ENCODE measurements at places on chromosomes 3 and 15.
A peak's percentile ranks its signal among the peaks of the same experiment; 100 is the strongest.

GRCh38 chr15:100722551-100723314 lies 120.3 kb downstream of the ASB7 start:
- H3K4me3 ChIP-seq: no peak overlapping the region
- DNase-seq: no peak
- no peak overlapping the region for H3K27ac ChIP-seq
- H3K36me3 ChIP-seq: no peaks in the 10 kb centered on the region

GRCh38 chr3:142844339-142844977 lies 44.4 kb downstream of the PCOLCE2 start:
- no peak for DNase-seq
- peaks cover 2% of the 10 kb centered on the region for H3K36me3 ChIP-seq
- peaks cover 7% of the 10 kb centered on the region for H3K27me3 ChIP-seq
- H3K4me3 ChIP-seq: no peak overlapping the region
- H3K4me1 ChIP-seq: no peaks in the 10 kb centered on the region
- no peak overlapping the region for H3K27ac ChIP-seq

- no peaks in the 10 kb centered on the region for H3K27me3 ChIP-seq
- H3K4me3 ChIP-seq: no peak overlapping the region
- peaks cover 7% of the 10 kb centered on the region for H3K4me1 ChIP-seq
- H3K36me3 ChIP-seq: no peaks in the 10 kb centered on the region
- no peak overlapping the region for H3K27ac ChIP-seq
These were observed 41.5 kb downstream of the MGLL start for GRCh38 chr3:127780536-127781400.

DNA sequence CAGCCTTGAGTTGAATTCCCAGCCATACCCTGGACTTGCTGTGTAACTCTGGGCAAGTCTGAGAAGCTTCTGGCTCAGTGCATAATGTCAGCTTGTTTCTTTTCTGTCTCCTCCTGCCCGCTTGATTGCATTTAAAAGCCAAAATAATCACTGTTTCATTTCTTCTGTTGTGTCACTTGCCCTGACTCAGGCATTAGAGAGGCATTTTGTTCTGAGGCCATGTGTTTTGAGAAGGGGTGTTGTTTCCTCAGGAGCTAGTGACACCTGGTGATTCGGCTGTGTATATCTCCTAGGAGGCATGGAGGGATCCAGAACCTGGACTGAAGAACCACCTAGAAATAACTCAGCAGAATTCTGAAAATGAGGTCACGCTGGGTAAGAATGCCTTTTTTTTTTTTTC lies 16.0 kb downstream of the WDR73 start:
- peak overlapping the region; percentile 35 for H3K27ac ChIP-seq
- no peaks in the 10 kb centered on the region for H3K27me3 ChIP-seq
- H3K4me1 ChIP-seq: peaks cover 18% of the 10 kb centered on the region
- peaks cover 18% of the 10 kb centered on the region for H3K36me3 ChIP-seq
- DNase-seq: no peak
- no peak overlapping the region for H3K4me3 ChIP-seq

DNA sequence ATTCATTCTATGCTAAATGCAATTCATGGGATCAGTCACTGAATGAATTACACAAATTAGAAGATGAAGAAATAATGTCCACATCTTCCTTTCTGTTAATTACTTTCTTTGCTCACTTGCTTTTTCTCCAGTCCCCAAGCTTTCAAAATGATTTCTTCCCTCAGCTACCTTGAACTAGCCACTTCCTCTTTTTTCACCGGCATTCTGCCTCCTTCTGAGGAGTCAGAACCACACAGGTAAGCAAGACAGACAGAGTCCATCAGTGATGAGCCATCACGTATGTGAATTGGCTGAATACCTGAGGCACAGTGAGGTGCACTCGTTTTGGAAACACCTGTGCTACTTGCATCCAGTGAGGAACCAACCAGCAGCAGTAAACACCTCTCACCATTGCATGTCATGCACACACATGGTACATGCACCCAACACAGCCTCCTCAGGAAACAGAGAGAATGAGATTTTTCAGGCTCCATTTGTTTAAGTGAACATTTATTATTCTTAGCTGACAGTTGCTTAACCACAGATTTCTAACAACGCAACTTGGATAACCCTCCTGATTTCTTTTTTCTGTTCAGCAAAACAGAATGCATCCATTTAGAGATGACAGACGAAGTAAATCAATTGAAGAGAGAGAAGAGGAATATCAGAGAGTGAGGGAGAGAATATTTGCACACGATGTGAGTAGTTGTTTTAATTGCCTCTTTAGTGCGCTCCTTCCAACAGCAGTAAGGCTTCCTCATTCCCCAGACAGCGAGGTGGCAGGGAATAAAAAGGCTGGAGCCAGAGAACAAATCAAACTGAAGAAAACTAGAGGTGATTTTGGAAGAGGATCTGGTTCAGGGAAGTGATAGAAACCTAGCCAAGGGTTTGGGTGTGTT lies 69.3 kb downstream of the ARPP21 start:
- H3K27me3 ChIP-seq: no peaks in the 10 kb centered on the region
- H3K4me3 ChIP-seq: no peak overlapping the region
- H3K36me3 ChIP-seq: no peaks in the 10 kb centered on the region
- DNase-seq: no peak
- H3K4me1 ChIP-seq: peaks cover 2% of the 10 kb centered on the region

- H3K27me3 ChIP-seq: no peaks in the 10 kb centered on the region
- H3K27ac ChIP-seq: no peak overlapping the region
- peaks cover 3% of the 10 kb centered on the region for H3K36me3 ChIP-seq
- no peak overlapping the region for H3K4me3 ChIP-seq
- no peak for DNase-seq
- no peaks in the 10 kb centered on the region for H3K4me1 ChIP-seq
These were observed 21.1 kb downstream of the CCRL2 start for GRCh38 chr3:46427916-46428833.

DNA sequence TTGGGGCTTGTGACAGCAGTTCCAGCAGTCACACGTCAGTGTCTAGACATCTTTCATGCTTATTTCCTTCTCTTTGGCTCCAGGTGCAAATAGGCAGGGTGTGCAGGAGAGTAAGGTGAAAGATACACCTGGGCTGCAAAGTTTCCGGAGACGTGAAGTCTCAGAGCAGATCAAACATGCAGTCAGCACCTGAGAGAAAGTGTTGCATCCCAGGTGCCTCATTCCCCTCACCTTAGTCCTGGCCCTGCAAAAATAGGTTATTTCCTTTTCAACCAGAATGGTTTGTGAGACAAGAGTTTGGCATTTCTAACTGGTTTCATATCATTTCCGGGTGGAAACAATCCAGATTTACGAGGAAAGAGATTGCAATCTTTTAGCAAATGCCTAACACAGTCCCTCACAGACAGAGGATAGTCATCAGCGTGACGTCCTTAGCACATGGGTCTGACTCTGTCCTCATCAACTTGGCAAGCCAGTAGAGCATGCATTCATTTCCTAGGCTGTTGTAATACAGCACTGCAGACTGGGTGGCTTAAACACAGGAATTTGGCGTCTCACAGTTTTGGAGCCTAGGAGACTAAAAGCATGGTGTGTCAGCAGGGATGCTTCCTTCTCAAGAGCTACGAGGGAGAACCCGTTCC lies 58.2 kb upstream of the ARRDC4 start:
- peaks cover 2% of the 10 kb centered on the region for H3K4me1 ChIP-seq
- DNase-seq: no peak
- peaks cover 9% of the 10 kb centered on the region for H3K27me3 ChIP-seq
- H3K36me3 ChIP-seq: no peaks in the 10 kb centered on the region
- no peak overlapping the region for H3K27ac ChIP-seq

- no peak overlapping the region for H3K27ac ChIP-seq
- H3K36me3 ChIP-seq: no peaks in the 10 kb centered on the region
- no peak overlapping the region for H3K4me3 ChIP-seq
- no peaks in the 10 kb centered on the region for H3K4me1 ChIP-seq
- DNase-seq: no peak
These were observed 144.6 kb downstream of the EBLN2 start for GRCh38 chr3:73206030-73206429.

- no peak overlapping the region for H3K27ac ChIP-seq
- H3K27me3 ChIP-seq: peaks cover 1% of the 10 kb centered on the region
- no peaks in the 10 kb centered on the region for H3K36me3 ChIP-seq
These were observed 501.5 kb upstream of the THBS1 start for GRCh38 chr15:39079296-39079847.

GRCh38 chr3:110521019-110521418 lies 550.6 kb upstream of the NECTIN3 start:
- H3K4me3 ChIP-seq: no peak overlapping the region
- no peak for DNase-seq
- no peak overlapping the region for H3K27ac ChIP-seq
- H3K4me1 ChIP-seq: no peaks in the 10 kb centered on the region
- H3K36me3 ChIP-seq: no peaks in the 10 kb centered on the region
- no peaks in the 10 kb centered on the region for H3K27me3 ChIP-seq

DNA sequence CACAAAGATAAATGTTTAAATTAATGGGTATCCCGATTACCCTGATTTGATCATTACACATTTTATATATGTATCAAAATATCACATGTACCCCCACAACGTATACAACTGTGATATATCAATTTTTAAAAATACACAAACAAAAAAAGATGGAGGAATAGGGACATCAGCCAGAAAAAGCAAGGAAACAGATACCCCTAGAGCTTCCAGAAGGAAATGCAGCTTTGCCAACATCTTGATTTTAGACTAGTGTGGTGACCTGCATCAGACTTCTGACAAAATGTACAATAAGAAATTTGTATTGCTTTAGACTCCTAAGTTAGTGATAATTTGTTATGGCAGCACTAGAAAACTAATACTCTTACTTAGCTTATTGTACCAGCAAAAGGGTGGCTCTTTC lies 483.8 kb downstream of the TUSC7 start:
- no peak for DNase-seq
- no peak overlapping the region for H3K27ac ChIP-seq
- H3K4me1 ChIP-seq: no peaks in the 10 kb centered on the region
- H3K4me3 ChIP-seq: no peak overlapping the region
- no peaks in the 10 kb centered on the region for H3K36me3 ChIP-seq
- peaks cover 2% of the 10 kb centered on the region for H3K27me3 ChIP-seq

DNA sequence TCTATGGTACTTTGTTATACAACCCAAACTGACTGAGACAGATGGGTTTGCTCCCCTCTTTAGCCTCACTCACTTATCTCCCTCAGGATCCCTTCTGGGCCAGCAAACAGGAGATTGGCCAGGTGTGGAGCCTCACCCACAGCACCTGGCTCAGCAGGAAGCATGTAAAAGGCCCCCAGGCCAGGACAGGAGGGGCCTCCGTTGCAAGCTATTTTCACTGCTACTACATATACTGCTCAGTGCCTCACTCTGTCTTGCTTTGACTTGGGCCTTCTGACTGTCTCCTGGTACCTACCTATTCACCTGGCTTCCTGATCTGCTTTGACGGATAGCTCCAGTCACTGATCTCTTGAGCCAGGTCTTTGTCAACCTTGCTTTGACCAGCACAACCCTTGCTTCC lies 20.4 kb upstream of the TPM1 start:
- H3K36me3 ChIP-seq: no peaks in the 10 kb centered on the region
- no peak for DNase-seq
- H3K4me1 ChIP-seq: peaks cover 5% of the 10 kb centered on the region

GRCh38 chr15:50134524-50135024 lies 15.5 kb upstream of the ATP8B4 start:
- peaks cover 13% of the 10 kb centered on the region for H3K4me1 ChIP-seq
- peak overlapping the region; percentile 5 for H3K27ac ChIP-seq
- DNase-seq: no peak
- peaks cover 1% of the 10 kb centered on the region for H3K27me3 ChIP-seq
- no peak overlapping the region for H3K4me3 ChIP-seq

- no peak overlapping the region for H3K27ac ChIP-seq
- no peak overlapping the region for H3K4me3 ChIP-seq
- DNase-seq: no peak
- H3K27me3 ChIP-seq: peaks cover 2% of the 10 kb centered on the region
- no peaks in the 10 kb centered on the region for H3K4me1 ChIP-seq
These were observed 190.7 kb upstream of the CD96 start for GRCh38 chr3:111351334-111351733.

DNA sequence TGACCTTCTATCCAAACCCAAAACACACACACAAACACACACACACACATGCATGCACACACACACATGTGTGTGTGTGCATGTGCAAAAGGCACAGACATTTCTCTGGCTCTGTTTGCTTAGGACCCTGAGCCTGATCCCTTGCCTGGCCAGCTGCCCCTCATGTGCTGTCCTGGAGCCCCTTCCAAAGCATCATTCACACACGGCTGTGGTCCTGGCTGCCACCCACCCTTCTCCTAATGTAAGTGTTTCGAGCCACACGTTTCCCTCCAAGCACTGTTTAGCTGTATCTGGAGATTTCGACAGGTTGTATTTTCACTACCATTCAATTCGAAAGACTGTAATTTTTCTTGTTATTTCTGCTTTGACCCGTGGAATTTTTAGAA lies 45.8 kb upstream of the KLF13 start:
- H3K27ac ChIP-seq: no peak overlapping the region
- DNase-seq: peak; percentile 6
- no peak overlapping the region for H3K4me3 ChIP-seq
- no peaks in the 10 kb centered on the region for H3K36me3 ChIP-seq
- peaks cover 10% of the 10 kb centered on the region for H3K4me1 ChIP-seq
- no peaks in the 10 kb centered on the region for H3K27me3 ChIP-seq

GRCh38 chr3:85170646-85171045 lies 211.9 kb downstream of the CADM2 start:
- no peak overlapping the region for H3K27ac ChIP-seq
- no peaks in the 10 kb centered on the region for H3K36me3 ChIP-seq
- no peaks in the 10 kb centered on the region for H3K27me3 ChIP-seq
- no peak overlapping the region for H3K4me3 ChIP-seq

Data from memory B cell (primary cell).